ENCODE measurements at places on chromosomes 5 and 9. TPM values are rescaled to one million over a fixed set of nuclear protein-coding genes. Genes with fewer than 3 reads are reported as not detected.

DNA sequence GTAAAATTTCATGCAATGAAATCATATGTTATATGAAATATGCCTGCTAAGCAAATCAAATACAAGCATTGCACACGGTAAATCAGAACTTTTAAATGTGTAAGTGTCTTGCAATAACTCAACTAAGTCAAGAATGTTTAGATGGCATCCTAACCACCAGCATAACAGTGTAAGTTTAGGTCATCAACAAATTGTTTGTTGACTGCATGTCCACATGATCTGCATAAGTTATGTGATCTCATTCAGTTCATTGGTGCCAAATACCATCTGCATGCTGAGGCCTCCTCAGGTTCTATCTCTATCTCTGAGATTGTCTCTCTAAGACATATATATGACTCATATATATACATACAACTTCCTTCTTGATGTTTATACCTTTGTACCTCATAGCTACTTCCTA is 159.6 kb upstream of the STK32A start:
- DNase-seq = no peak

DNA sequence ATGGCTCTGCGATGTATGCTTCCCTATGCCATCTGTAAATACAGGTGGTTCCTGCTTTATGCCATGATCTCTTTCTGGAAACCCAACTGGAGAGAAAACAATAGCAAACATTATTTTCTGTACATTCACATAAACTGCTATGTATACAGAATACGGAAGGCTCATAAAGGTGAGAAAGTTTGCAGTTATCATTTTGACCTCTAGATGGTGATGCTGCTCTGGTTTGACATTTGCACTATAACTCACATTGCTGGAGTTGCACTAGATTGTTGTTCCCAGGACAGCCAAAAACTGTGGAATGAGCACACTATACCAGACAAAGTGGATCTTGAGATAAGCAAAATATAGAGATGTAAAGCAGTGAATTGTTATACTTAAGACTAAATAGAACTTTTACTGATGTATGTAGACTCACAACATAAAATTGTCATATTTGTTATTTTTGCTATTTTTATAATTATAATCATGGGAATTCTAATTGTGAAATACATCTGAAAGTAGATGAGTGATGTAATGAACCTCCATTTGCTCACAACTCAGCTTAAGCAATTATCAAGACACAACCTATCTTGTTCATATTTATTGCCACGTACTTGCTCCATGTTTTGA is 246.5 kb downstream of the PTPRD start:
- no peak for DNase-seq

SRA1 gene
- total RNA-seq = 27.7 TPM

VCAN gene
- total RNA-seq = 22.8 TPM

FABP6 gene
- total RNA-seq = not detected

DNA sequence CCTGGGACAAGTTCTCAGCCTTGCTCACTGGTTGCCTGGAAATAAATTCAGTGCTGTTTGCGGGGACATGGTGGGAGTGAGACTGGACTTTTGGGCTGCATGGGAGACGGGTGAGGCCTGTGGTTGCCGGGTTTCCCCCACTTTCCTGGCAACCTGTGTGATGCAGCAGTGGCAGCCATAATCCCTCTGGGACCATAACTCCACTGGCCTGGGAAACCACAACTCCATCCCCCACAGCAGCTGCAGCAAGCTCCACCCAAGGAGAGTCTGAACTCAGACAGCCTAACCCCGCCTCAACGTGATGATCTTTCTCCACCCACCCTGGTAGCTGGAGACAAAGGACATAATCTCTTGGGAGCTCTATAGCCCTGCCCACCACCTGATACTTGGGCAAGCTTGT is 349.9 kb downstream of the PIK3R1 start:
- no peak for DNase-seq

DNA sequence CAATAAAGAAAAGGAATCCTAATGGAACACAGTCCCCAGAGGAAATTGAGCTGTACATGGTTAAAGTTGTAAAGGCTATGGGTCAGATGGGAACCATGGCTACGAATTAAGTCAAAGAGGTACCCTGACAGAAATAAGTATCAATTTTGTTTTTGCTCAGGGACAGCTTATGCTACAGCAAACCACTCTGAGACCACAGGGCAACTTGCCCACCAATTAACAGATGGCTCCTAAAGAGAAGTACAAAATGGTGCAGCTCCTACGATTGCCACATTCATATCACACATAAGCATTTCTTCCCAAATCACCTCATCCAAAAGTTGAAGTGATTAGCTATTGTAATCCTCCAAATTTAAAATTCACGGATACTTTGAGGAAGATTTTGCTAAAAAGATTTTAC is 83.0 kb downstream of the ELAVL2 start:
- DNase-seq = no peak

INSL6 gene
- not detected for total RNA-seq

OR1J2 gene
- not detected for total RNA-seq

GRCh38 chr9:5670079-5670478 is 41.2 kb downstream of the RIC1 start:
- DNase-seq = no peak

GRCh38 chr5:180166176-180166575 is 42.8 kb downstream of the RASGEF1C start:
- no peak for DNase-seq

- DNase-seq = no peak
Observed at GRCh38 chr5:159098603-159099436, 896 bp downstream of the EBF1 start.

DNA sequence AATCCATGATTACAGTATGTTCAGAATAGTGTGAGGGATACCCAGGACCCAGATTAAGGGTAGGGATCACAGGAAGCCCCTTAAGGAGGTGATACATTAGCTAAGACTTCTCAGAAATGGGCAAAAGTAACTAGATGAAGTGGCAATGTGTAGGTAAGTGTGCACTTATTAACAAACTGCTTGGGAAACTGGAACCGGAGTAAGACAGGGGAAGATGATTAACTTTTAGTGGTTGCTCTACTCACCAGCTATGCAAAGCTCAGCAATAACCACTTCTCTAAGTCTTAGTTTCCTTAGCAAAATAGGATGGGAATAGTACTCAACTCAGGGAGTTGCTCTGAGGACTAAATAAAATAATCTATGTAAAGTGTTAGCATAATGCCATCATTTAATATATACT is 182.2 kb downstream of the MCTP1 start:
- no peak for DNase-seq

- peak; percentile 85 for DNase-seq
Observed at GRCh38 chr9:131678499-131679111, 61.3 kb downstream of the RAPGEF1 start.

DNA sequence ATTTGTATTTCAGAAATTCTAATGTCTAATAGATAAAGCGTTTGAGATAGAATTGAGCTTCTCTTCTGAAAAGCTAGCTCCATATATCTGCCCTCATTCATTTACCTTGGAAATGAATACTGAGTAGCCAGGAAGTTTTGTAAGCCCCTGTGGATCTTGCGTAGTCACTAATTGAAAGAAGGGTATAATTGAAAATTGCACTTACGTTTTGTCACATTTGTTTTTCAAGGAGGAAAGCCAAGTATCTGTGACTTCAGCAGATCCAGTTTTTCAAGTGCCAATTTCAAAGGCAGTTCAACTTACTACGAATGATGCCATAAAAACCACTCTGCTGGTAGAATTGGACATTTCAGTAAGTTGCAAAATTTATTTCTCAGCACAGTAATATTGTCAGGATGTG is 14.0 kb downstream of the MTRR start:
- DNase-seq = no peak

GRIN3A gene
- 0.21 TPM for total RNA-seq

C9 gene
- total RNA-seq = not detected

GPR151 gene
- not detected for total RNA-seq

FBP1 gene
- total RNA-seq = 10.4 TPM

DNA sequence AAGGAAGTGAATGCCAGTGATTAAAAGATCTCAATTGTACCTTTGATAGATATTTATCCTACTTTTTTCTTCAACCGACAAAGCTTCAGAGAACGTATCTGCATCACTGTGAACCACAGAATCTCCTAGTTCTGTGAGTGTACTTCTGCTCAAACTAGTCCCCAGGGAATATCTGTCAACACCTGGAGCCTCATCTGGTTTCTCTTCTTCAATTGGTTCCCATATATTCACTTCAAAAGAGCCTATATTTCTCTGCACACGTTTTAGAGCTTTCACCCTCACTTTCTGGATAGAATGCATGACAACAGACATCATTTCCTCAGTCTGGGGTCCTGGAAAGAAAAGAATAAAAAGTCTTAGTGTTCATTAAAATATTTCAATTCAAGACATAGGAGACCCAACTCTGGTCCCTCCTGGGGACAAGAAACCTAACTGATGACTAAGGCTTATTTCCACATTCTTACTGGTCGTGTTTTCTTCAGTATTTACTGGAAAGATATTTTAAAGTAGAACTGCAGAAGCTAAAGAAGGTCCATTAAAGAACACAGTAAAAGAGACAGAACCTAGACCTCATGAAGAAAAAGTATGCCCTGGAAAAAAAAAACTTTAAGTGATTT is 64.3 kb downstream of the CPLANE1 start:
- no peak for DNase-seq

- no peak for DNase-seq
Observed at GRCh38 chr5:98905857-98906688, 22.7 kb downstream of the CHD1 start.

DNA sequence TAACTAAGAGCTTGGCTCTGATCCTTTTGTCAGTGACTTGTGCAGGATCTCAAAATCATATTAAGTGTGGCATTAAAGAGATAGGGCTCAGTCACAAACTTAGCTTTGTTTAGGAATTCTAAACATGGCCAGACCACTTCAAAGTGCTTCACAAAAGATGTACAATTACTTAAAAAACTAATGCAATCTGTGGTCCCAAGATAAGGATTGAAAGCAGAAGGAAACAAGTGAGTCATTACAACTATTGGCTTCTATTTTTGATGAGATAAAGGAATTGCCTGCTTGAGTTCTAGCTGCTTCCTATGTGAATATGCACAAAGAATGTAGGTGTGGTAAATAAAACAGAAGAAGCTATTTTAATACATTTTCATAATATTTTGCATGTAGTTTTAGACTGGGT is 44.9 kb upstream of the SLC12A2 start:
- no peak for DNase-seq

GRCh38 chr9:90433398-90433941 is 209.2 kb downstream of the DIRAS2 start:
- no peak for DNase-seq

GARIN3 gene
- total RNA-seq = not detected

DNA sequence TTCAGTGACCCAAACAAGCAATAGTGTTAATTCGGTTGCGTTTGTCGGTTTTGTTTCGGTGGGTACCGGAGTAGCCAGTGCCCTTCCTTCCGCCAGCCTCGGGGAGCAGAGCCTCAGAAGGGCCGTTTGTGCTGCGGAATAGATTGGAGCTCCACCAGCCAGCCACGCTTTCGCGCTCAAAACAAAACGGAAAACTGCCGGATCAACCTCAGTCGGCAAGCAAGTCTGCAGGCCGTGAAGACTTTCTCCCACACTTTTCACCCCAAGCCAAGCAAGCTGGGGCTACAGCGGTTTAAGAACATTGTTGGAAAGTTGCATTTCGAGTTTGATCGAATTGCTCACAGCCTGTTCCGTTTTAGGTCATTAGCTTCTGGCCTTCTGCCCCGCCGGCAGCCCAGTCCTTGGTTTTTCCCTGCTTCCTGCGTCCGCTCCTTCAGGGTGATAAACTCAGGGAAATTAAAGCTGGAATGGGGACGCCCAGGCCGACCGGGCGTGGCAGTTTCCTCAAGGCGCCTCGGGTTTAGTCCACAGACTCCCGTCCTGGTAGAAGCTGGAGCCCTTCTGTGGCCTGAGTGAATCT is 803 bp upstream of the CCNO start:
- DNase-seq = no peak

DNA sequence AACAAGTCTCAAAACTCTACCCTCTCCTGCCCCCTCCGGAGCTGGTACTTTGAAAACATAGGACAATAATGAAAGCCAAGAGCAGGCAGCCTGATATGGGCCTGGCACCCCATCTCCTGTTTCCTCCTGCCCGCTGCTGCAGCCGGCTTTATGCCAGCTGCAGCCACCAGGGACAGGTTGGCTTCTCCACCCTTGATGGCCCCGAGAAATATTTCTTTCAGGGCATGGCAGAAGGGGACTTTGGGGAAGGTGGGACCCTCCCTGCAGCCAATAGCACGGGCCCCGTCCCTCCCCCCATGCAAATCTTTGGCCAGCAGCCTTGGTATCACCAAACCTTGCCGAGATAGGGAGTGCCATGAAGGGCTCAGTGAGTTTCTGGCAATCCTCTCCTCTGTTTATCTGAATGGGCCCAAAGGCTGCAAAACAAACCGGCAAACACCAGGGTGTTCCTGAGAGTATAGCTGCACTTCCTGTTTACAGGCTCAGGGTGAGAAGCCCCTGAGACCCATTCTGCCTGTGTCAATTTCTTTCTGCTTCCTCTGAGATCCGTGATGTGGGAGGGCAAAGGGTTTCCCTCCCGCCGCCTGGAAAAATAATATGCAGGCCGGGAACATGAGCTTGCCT is 73.4 kb upstream of the BOD1 start:
- DNase-seq = no peak

DMRT3 gene
- not detected for total RNA-seq

- DNase-seq = peak; percentile 73
Observed at GRCh38 chr5:72611118-72611730, 104.0 kb upstream of the ZNF366 start.

MACROH2A1 gene
- total RNA-seq = 196 TPM

DNA sequence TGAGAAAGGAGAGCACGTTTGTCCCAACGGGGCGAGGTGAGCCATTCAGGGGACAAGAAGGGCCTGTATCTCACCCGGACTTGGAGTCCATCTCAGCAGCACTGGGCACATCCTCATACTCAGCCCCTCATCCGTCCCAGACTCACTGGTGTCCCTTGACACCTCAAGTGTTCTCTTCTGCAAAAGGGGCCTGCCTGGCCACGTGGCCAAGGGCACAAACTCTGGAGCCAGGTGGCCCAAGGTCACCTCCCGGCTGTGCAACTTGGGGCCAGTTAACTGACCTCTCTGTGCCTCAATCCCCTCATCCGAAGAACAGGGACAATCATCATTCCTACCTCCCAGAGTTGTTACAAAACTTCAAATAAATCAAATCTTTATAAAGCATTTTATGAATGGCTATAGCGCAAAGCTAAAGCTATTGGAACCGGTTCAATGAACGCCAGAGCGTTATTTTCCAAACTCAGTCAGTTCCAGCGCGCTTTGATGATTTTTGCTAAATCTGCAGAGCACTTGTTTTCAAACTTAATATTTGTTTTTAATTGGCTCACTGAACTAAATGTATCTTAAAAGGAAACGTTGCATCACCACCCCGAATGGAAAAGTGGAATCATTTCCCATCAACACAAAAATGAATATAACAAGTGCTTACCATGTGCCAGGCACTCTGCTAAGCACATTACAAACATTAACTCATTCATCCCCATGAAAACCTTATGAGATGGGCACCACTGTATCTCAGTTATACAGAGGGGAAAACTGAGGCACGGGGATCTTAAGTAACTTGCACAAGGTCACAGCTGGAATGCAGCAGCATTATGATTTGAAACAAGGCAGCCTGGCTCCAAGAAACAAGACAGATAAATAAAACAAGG is 49.3 kb downstream of the DUSP1 start:
- no peak for DNase-seq

All from suprapubic skin (tissue), 4 donors.